ENCODE measurements at places on chromosomes 16 and 17. TPM values are rescaled to one million over a fixed set of nuclear protein-coding genes. Genes with fewer than 3 reads are reported as not detected.

ACE gene
- total RNA-seq: 14.1 TPM

PABPN1L gene
- total RNA-seq: not detected

NUBP2 gene
- 35.1 TPM for total RNA-seq

CCL2 gene
- total RNA-seq: 276 TPM

TBC1D26 gene
- not detected for total RNA-seq

IRX5 gene
- not detected for total RNA-seq

TM4SF5 gene
- not detected for total RNA-seq

ZNF213 gene
- 6.0 TPM for total RNA-seq

CFAP97D1 gene
- not detected for total RNA-seq

DHRS7C gene
- total RNA-seq: not detected

SPATA22 gene
- total RNA-seq: not detected

TPSB2 gene
- 22.1 TPM for total RNA-seq

KRTAP9-3 gene
- total RNA-seq: not detected

KRTAP3-1 gene
- total RNA-seq: not detected

CCL7 gene
- total RNA-seq: 1.3 TPM

SAMD14 gene
- total RNA-seq: 1.4 TPM

KRT28 gene
- not detected for total RNA-seq

ST6GALNAC1 gene
- 0.93 TPM for total RNA-seq

C16orf86 gene
- 2.9 TPM for total RNA-seq

DRC7 gene
- not detected for total RNA-seq

LGALS9B gene
- not detected for total RNA-seq

SMIM36 gene
- total RNA-seq: not detected

PERCC1 gene
- 0.35 TPM for total RNA-seq

Measured in mesenteric fat pad (tissue), 1 donor.